ENCODE measurements at places on chromosomes 6 and 20.

GRCh38 chr20:48523191-48523995 is 304.4 kb downstream of the PREX1 start:
- DNase-seq, result no peak

GRCh38 chr20:57138198-57138995 is 128.0 kb downstream of the BMP7 start:
- DNase-seq, result no peak

GRCh38 chr6:123529843-123530242 is 106.9 kb downstream of the TRDN start:
- no peak for DNase-seq

- DNase-seq, result no peak
These were observed 255.8 kb downstream of the BTBD3 start for GRCh38 chr20:12173347-12174012.

DNA sequence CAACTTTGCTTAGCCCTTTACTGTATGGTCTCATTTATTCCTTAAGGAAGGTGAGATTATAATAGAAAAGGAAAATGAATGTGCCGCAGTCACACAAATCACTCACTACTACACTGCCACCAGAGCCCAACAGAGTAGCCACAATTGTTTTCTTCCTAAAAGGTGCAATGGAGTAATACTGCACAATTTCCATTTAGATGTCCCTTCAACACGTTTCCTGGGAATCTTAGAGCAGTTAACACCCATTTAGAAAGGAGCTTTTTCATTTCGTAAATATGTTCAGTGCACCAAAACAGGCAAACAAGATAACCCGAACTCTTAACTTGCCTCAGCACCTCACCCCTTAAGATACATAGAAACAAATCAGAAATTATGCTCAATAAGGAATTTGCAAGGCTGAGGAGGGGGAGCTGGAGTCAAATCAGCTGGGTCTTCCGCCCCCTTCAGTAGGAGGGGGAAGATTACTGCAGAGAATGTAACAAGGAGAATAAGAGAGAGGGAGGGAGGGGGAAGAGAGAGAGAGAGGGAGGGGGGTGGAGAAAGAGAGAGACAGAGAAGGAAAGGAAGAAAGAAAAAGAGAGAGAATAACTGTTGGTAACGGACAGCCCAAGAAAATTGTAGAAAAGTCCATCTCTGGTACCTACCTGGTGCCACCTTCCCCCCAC is 155.5 kb downstream of the BCAS1 start:
- no peak for DNase-seq

GRCh38 chr6:1595271-1596087 is 14.2 kb upstream of the FOXC1 start:
- DNase-seq, result no peak

- no peak for DNase-seq
These were observed 211.2 kb downstream of the PHACTR1 start for GRCh38 chr6:12927746-12928145.

GRCh38 chr6:136235233-136235564 is 14.9 kb downstream of the MTFR2 start:
- DNase-seq, result no peak

DNA sequence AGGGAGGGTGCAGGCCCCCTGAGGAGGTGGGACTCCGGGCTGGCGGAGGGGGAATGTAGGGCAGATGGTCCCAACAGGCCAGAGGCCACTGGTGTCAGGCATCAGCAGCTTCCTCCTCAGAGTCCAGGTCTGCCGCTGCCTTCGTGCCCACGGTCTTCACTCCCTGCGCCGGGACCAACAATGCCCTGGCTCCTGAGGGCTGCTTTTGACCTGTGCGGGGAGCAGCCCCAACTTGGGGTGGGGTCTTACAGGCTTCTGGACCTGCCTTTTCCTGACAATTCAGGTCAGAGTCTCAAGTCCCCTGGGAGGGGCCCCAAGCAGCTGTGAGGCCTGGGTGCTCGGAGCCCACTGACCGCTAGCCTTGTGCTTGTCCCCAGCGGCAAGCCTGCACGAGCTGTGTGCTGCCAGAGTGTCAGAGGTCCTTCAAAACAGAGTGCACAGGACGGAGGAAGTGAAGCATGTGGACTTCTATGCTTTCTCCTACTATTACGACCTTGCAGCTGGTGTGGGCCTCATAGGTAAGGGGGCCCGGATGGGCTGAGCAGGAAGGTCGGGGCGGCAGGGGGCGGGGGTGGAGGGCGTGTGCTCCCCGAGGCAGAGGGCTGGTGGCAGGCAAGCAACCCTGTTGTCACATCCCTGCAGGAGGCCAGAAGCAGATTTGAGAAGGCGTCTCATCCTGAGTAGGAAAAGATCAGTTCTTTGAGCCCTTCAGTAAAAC is 25.3 kb upstream of the PYGB start:
- DNase-seq, result no peak

GRCh38 chr6:5785249-5785648 is 221.5 kb downstream of the NRN1 start:
- DNase-seq, result no peak

DNA sequence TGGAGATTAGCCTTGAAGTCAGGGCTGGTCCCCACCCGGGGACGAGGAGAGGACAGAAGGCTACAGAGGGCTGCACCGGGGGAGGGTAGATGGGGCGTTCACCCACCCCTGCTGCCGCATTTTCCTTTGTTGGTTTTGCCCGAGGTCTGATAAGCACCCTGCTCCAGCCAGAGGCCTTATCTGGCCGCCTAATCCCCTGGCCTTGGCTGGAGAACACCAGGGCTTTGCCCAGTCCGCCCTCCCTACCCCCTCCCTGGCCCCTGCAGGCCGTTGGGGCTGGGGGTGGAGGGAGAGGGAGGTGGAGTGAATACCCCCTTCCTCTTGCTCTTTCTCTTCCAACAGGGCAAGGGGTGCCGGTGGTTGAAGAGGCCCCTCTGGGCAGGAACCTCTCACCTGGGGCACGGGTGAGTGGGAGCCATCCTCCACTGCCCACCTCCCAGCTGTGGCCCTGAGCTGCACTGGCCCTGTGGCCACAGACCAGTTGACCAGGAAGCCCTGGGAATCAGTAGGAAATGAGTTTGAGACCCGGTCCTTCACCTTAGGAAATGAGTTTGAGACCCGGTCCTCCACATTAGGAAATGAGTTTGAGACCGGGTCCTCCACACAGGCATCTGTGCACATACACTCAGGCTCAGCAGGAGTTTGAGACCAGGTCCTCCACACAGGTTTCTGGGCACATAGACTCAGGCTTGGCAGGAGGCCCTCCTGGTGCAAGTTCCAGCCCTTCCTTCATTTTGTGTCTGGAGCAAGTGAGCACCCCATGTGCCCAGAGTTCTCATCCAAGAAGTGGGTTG is 12.0 kb upstream of the GATA5 start:
- no peak for DNase-seq

All from activated effector memory CD4-positive, alpha-beta T cell treated with Interleukin-2 at 50 U/mL for 16 hours (primary cell).